ENCODE measurements at places on chromosomes 5 and 9.

GRCh38 chr5:34047143-34047542 is 4.1 kb upstream of the C1QTNF3 start:
- DNase-seq = no peak

GRCh38 chr9:19597176-19597575 is 188.4 kb downstream of the ACER2 start:
- no peak for DNase-seq

GRCh38 chr5:91136271-91136670 is 246.8 kb downstream of the ARRDC3 start:
- no peak for DNase-seq

GRCh38 chr5:154962494-154962893 is 21.6 kb downstream of the MRPL22 start:
- no peak for DNase-seq

All from activated CD8-positive, alpha-beta memory T cell treated with anti-CD3 and anti-CD28 coated beads for 4 hours (primary cell).